ENCODE measurements at places on chromosomes 7 and 10.
A peak's percentile ranks its signal among the peaks of the same experiment; 100 is the strongest.

- DNase-seq, result no peak
Measured at GRCh38 chr7:50588937-50589336, 23.7 kb upstream of the DDC start.

DNA sequence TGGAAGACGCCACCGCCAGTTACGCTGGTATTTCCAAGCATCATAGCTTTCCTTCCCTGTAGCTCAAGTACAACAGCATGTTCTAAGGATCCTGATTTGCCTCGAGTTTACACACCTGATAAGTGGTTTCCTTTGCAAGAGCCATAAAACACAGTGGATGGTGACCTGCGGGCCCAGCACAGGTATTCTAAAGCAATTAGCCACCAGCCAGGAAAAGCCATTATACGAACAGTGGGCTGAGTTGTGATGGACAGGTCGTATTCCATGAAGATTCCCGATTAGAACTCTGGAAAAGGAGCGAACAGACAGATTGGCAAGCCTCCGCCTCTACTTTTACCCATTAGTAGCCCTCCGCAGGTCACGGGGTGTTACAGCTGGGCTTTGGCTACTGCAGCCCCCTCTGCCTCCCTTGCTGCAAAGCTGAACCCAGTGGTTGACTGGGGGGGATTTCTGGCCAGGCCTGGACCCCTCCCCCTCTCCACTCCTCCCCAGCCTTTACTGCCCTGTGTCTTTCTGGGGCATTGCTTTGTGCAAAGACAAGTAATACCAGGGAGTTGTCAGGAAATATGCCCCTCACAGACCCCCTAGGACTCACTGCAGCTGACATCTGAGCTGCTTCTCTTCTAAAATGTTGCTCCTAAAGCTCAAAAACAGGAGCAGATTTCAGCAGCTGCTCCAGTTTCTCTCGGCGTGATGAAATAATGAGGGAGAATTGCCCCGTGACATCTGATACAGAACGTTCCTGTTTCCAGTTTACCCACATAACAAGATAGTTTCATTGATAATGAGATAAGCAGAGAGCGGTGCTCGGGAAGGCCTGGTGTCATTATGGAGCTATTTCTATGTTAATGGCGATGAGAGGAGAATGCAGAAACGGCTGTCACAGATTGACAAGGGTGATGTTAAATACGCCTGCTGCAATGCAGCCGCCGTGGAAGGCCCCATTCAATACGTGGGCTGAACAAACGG lies 214.4 kb downstream of the CCSER2 start:
- no peak for DNase-seq

DNA sequence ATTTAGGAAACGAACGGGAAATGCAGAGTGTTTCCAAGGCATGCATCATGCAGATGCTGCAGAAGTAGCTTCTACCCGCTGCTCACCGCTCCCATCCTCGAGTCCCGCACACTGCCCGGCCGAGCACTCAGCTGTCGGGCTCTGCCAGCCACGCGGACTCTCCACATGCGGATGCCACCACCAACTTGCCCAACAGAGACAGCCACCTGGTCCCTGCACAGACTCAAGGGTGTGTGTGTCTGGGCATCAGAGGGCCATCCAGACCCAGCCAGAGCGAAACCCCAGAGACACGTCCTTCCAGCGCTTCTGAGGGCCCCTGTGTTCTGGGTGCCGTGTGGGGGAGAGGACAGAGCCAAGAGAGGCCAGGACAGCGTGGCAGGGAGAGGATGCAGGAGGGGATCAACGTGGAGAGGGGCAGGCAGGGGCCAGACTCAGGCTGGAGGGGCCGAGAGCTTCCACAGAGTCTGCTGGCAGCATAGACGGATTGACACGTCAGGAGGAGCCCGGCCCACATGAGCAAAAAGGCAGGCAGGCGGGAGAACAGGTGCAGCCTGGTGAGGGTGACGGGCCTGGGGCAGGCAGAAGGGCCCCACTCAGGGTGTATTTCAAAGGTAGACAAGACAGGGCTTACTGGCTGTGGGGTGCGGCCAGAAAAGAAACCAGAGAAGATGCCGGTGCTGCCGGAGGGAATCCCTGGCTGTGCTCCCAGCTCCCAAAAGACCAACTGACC lies 18.3 kb downstream of the GPER1 start:
- DNase-seq, result no peak

GRCh38 chr7:95375591-95376257 lies 20.5 kb downstream of the PON3 start:
- no peak for DNase-seq

- no peak for DNase-seq
Measured at GRCh38 chr7:149759093-149759860, 14.1 kb downstream of the ZNF467 start.

DNA sequence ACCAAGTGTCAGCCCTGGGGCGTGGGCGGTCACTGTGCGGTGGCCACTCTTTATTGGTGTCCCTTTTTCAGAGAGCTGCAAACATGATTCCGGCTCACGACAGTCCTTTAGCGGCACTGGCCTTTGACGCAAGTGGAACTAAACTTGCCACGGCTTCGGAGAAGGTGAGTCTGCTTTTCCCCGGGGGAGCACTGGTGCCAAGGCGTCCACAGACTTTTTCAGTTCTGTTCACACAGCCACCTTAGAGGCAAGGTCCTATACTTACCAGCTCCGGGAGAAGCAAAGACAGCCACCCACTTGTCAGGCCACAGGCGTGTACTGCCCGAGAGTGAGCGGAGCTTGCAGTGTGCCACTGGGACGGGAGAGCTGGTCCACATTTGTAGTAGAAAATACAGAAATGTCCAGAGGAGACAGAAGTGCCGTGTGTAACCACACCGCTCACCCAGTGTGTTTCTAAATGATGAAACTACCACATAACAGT lies 27.9 kb downstream of the WIPI2 start:
- peak; percentile 57 for DNase-seq

DNA sequence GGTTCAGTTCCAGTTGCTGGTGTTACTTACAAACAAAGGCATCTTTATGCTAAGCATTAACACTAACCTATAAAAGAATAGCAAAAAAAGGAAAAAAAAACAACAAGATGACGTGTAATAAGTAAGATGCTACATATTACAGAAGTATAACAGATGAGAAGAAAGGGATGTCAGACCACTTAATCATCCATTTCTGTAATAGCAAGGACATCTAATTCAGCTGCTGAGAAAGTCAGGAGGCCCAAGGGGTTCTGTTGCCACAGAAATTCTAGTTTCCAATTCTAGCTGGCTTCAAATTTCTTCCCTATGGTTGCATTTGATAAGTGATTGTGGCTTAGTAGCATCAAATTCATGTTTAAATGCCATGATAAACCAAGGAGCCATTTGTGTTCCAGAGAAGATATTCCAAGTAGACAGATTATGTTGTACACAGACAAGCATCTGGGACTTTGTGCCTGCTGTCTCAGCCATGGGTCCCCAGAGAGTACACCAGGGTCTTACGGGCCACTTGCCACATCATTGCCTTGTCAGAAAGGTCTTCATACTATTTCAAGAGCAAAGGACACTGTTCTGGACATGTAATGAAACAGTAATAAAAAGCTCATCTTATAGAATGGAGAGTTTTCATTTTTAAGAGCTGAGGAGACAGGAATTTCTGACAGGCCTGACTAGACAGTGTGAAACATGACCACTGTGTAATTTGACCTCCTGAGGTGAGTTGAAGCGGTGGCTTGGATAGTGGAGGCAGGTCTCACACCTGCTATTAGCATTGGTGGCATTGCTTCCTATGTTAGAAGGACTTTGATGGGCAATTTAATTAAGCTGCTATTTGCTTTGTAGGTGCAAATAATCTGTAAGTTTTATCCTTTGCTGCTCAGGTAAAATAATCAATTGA lies 4.2 kb upstream of the ASB4 start:
- no peak for DNase-seq

GRCh38 chr7:4801839-4802231 lies 26.4 kb downstream of the AP5Z1 start:
- DNase-seq, result no peak

DNA sequence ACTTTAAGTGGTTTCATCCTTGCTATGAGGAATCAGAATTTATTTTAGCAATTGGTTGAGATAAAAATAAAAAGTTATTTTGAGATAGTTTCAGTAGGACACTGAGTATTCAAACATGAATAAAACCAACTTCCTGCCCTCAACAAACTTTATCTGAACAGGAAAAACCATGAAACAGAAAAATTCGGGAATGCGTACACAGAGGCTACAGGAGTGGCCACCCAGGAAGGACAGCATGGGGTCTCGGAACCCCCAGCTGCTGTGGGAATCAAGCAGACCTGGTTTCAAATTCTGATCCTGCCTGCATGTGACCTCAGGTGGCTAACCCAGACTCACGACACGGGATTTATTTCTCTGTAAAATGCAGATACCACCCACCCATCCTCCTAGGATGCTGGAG lies 49.0 kb upstream of the GRID1 start:
- DNase-seq, result no peak

- no peak for DNase-seq
Measured at GRCh38 chr10:125049216-125049881, 107.4 kb downstream of the ZRANB1 start.

DNA sequence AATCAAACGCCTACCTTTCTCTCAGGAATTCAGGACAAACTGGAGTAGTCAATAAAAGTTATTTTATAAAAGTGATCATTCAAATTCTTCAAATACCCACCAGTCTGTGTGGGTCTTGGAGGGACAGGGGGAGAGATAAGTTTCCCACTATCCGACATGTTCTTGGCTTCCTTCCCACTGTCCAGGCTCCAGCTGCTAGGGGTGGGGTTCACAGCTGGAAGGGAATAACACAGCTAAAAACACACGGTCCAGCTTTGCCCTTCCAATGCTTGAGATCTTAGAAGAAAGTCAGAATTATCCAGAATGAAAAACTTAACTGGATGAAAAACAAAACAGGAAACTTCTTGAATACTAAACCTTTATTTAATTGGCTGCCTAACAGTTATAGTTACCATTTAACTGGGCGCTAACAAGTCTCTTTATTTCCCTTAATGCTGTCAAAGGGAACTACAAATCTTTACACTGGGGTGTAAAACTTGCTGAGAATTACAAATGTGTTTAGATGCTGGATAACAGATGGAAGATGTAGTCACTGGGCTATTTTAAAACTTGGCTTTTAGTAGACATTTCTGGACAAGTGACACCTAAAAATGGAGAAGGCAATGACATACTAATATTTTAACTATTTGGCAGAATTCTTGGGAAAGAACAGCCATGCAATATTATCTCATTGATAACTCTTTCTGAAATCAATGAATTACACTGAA lies 172.8 kb upstream of the IMMP2L start:
- DNase-seq, result no peak

- DNase-seq, result no peak
Measured at GRCh38 chr10:103231047-103231551, 14.6 kb upstream of the RPEL1 start.

DNA sequence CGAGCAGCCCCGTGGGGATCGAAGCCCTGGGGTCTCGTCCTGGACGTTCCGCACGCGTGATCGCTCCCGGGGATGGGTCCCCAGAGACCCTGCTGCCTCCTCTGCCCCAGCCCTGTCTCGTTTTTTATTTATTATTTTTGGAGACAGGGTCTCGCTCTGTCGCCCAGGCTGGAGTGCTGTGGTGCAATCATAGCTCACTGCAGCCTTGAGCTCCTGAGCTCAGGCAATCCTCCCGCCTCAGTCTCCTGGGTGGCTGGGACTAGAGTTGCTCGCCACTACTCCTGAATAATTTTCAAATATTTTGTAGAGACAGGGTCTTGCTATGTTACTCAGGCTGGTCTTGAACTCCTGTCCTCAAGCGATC lies 319 bp upstream of the STX1A start:
- no peak for DNase-seq

- DNase-seq, result no peak
Measured at GRCh38 chr7:28500138-28500537, 87.8 kb downstream of the CREB5 start.

DNA sequence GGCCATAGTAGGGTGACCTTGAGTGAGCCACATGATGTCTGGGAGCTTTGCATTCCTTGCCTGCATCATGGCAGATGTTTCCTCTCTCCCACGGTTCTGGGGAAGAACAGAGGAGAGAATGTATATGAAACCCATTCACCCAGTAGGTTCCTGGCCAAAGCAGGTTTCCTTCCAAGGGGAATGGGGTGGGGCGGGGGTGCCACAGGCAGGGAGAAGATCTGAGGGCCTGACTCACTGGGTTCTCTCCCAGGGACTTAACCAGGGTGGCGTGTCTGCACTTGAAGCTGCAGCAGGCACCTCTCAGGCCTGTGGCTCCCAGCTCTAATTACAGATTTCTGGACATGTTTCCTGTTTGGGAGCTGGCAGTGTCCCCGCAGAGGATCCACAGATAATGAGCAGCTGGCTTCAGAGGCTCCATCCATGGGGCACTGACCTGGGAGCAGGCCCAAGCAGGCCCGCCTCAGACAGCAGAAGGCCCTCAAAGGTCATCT lies 50.2 kb upstream of the ZMIZ1 start:
- DNase-seq, result no peak

DNA sequence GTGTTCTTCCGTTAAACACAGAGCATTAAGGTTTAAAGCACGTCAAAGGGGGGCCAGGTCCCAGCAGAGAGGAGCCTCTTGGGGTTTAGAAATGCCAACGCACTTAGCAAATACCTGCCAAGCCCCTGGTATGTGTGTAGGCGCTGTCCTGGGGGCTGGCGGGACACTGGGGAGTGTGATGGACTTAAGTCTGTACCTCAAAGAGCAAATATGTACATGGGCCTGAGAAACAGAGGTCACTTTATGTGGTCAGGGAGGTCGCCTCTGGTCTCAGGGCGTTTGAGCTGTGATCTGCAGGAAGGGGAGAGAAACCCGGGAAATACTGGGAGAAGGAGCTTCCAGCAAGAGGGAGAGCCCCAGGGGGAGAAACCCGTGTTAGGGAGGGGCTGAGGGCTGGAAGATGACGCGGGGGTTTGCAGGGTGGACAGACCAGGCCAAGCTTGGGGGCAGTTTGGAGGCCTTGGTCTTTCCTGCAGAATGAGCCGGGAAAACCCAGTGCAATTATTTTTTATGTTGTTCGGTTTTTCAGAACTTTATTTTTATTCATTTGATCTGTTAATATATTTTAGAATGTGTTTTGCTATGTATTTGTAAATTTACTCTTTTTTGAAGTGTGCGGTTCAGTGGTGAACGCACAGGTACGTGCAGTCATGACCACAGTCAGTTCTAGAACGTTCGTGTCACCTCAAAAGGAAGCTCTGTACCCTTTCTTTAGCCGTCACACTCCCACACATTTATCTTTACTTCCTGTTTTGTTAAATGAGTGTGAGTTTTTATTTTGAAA lies 441.4 kb upstream of the FOXK1 start:
- no peak for DNase-seq
